Posterior cingulate gyrus (tissue), 11 donors: ENCODE measurements at places on chromosomes 12 and 14.

DNA sequence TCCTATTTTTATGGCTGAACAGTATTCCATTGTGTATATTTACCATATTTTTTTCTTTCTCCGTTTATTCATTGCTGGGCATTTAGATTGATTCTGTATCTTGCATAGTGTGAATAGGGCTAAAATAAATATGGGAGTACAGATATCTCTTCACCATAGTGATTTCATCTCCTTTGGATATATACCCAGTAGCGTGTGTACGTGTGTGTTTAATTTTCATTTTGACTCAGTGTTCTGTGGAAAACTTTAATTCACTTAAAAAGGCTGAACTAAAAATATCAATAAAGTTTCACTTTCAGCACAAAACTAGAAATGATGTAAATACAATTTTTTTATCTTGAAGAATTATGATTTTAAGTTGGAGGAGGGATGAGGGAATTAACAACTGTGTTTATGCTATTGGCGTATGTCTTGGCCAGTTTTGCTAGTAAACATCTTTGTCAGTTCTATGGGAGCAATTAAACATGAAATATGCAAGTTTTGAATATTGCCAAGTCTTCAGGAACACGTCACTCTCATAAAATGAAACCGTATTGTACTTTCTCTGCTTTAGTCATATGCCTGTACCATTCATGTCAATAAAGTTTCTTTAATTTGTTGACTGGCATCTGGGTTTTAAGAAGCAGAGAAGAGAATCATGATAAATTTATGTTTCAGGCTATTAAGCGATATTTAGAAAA is 99.8 kb downstream of the PTGER2 start:
- DNase-seq, result no peak

GRCh38 chr12:41979574-41979973 is 165.1 kb downstream of the GXYLT1 start:
- no peak for DNase-seq

GRCh38 chr12:66624806-66625205 is 54.1 kb downstream of the GRIP1 start:
- DNase-seq, result no peak

GRCh38 chr12:89781946-89782550 is 73.4 kb upstream of the ATP2B1 start:
- no peak for DNase-seq

DNA sequence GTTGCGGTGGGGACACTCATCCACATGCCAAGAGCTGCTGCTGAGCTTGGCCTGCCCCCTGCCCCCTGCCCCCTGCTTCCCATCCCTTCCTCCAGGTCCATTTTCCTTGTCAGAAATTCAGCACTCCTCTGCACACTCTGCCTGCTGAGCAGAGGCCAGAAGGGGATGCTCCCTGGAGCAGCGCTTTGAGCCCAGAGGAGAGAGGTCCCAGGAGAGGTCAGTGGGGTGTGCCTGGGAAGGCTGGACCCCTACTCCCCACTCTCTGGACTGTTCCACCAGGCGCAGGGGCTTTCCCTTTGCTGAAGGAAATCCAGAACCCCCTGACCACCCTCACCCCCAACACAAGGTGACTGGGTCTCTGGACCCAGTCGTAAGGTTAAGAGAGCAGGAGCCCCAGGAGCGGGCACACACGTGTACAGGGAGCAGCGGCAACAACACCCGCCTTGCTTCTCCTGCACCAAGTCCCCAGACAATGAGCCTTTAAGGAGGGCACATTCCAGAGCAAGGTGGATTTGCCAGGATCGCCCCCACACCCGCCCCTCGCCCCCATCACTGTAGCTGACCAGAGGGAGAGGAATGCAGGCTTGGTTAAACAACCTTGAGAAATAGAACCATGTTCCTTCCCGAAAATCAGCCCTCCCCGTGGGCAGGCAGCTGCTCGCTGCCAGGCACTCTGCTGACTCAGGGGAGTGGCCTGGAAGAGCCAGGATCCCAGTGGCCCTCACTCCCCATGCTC is 30.7 kb downstream of the ISCA2 start:
- no peak for DNase-seq

DNA sequence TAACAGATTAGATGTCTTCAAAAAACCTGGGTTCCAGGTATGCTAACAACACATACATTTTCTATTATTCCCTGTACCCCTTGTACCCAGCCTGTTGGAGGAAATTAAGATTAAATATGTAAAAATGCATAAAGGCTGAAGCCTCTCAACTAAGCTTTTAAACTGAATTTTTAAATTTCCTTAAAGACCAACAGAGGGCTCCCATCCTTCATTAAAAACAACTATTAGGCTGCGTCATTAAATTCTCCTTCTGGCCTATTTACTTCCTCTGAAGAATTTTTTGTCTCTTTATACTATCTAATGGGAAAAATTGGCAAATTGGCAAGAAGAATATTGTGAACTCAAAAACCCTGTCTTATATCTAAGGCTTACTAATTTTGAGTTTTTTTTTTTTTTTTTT is 21.8 kb downstream of the SENP1 start:
- DNase-seq, result no peak

- no peak for DNase-seq
These were observed 17.4 kb downstream of the KCNMB4 start for GRCh38 chr12:70383484-70383883.

DNA sequence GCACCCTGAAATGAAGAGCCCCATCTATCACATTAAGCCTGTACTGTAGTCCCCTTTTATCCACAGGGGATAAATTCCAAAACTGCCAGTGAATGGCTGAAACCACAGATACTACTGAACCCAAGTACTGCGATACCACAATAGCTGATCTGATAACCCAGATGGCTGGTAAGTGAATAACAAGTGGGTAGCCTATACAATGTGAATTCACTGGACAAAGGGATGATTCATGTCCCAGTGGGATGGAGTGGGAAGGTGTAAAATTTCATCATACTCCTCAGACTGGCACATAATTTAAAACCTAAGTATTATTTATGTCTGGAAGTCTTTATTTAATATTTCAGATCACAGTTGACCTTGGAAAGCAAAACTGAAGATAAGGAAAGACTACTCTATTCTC is 201.3 kb downstream of the GPHN start:
- DNase-seq, result no peak
